Stimulated activated CD8-positive, alpha-beta memory T cell treated with anti-CD3 and anti-CD28 coated beads, Interleukin-15, amount 100 ng/mL, for 24 hours (primary cell): ENCODE measurements at places on chromosomes 2 and 18.

DNA sequence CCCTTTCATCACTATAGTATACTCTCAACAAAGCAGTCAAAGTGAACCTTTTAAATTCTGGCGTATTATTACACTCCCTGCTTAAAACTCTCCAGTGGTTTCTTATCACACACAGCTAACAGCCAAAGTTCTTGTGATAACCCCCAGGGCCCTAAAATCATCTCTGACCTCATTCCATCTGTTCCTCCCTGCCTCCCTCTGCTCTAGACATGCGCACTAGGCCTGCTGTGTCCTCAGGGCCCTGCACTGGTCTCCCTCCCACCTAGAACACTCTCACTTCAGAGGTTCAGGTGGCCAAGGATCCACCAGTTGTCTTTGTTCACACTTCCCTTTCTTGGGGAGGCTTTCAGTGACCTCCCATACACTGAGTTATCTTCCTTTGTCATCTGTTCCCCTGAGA is 603.4 kb downstream of the DSC3 start:
- DNase-seq: no peak

DNA sequence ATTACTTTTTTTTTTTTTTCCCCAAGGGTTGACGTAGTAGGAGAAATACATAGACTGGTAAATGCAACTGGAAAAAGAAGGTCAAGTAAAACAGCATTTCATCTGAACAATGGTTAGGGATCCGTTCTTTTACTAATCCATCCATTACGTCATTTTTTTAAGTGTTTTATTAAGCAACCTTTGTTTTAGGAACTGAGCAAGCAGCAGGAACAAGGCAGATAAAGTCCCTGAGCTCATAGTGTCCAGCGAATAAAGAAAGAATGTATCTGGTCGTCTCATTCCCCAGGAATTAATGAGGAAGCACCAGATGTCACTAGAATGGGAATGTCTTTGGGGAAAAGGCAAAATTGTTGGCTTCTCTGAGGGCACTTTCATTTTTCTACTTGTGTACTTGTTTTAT is 842.4 kb downstream of the TDRD15 start:
- DNase-seq: no peak

GRCh38 chr18:54843314-54843713 is 15.0 kb downstream of the RAB27B start:
- no peak for DNase-seq

DNA sequence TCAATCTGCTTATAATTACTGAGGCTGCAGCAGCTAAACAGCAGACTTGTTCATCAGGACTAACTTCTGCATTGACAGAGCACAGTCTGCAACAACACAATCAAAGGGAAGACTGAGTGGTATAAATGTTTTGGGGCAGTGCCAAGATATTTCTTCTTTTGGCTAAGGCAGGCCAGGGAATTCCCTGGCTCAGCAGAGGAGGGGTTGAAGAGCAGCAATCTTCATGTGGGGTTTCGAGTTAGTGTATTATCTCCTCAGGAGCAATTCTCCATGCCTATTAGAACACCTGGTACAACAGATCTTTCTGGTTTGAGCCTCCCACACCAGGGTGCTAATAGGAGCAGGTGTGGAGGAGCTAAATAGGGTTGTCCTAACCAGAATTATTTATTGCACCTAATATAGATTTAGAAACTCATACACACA is 103.0 kb upstream of the STK17B start:
- DNase-seq: no peak

- DNase-seq: no peak
These were observed 132.2 kb downstream of the FMNL2 start for GRCh38 chr2:152466980-152467676.

DNA sequence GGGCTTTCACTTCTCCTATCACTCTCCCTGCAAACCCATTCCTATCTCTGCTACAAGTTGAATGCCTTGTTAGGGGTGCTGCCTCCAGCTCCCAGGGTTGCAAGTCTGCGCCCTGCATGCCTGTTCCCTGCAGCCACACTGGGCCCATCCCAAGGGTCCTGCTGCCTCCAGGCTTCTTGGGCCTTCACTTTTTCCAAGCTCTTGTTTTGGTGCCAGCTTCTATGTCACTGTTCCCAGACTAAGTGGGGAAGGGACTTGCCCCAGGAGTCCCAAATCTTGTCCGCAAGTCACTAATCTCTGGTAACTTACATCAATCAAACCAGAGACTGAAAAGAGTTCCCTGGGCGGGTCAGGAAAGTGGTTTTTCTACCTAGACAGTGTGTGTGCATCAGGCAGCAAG is 65.4 kb downstream of the ZCCHC2 start:
- DNase-seq: no peak
